ENCODE measurements at places on chromosomes 6 and 20. TPM values are rescaled to one million over a fixed set of nuclear protein-coding genes. Genes with fewer than 3 reads are reported as not detected.

Gene NINL
- total RNA-seq: 5.2 TPM

Gene ME1
- 6.8 TPM for total RNA-seq

Gene ULBP2
- total RNA-seq: not detected

Gene TREM1
- total RNA-seq: 0.24 TPM

Gene MACROD2
- total RNA-seq: 6.6 TPM

Gene TMEM200A
- 24.6 TPM for total RNA-seq

Gene POFUT1
- 63.2 TPM for total RNA-seq

Gene MEP1A
- total RNA-seq: 412 TPM

Gene DEFB126
- total RNA-seq: not detected

Gene CAGE1
- not detected for total RNA-seq

Gene MOG
- not detected for total RNA-seq

Gene FAM209B
- total RNA-seq: not detected

Data from left colon (tissue), 2 donors.